ENCODE measurements at places on chromosomes 13 and 19.

- DNase-seq: peak; percentile 57
These were observed 28.2 kb downstream of the GAS6 start for GRCh38 chr13:113835461-113836270.

DNA sequence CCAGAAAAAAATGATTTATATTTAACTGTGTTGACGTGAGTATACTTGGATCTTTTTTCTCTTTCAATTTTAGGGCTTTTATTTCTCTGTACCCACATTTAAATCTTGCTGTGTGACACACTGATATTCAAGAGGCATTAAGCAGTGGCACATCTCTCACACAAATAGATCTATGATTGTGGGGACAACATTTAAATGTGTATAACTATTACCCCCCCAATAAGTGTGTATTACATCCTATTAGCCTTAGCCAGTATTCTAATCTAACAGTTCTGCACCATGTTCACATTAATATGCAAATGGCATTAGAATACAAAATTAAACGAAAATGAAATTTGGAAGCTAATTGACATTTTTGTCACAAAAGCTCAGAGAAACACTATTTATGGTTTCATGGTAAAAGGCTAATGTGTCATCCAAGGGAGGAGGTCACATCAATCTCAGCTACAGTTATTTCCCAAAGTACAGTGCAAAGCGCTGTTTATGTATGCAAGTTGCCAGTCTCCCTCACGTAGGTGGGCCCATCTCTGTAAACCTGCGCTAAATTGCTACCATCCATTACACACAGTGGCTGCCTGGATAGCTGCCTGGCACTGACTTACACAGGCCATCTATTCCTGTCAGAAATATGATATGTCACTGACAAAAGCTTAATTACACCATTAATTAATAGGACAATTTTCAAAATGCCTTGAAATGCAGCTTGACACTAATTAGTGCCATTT is 984.7 kb upstream of the PCDH9 start:
- DNase-seq: no peak

DNA sequence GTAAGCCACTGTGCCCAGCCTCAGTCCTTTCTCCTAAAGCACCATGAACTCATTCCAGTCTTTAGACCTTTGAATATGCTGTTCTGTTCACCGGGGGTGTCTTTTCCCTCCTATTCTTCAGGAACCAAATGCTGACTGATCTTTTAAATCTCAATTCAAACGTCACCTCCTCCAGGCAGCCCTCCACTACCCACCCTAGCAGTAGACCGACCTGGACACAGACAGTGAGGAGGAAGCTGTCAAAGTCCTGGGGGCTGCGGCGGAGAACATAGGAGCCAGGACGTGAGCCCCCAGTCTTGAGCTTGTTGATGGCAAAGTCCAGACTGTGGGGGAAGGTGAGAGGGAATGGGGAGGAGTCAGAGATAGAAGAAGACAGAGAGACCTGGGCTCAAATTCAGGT is 7.8 kb downstream of the JAK3 start:
- DNase-seq: no peak

DNA sequence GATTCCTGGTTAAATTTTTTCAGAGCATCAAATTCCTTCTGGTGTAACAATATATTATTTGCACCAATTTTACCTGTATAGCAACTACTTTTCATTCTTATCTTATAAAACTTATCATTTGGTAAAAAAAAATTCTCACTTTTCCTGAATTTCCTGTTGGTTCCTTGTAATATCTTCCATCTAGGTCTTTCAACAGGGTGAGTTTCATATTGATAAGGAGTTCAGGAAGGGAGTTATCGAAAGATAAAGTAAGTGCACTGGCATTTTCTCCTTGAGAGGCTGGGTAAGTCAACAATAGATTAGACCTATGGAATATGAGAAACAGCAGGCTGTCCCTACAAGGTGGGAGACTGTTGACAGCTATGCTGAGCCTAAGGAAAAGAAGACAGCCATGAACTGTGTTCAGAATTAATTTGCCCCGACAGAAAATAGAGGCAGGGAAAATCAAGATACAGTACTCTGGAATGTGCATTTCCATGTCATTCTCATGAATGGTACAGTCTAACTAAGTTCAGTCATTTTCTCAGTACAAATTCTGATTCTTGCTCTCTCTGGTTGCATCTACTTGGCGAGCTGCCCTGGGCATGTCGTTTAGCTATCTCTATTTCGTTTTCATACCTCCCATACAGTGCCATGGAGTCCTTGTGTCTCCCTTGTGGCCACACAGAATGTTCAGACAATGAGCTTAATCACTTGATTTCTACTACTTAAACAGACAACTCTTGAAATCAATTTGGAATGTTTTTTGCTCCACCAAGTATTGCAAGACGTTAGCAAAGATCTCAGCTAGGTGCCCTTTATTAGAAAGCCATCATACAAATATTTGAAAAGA is 9.9 kb downstream of the IGFL1 start:
- DNase-seq: no peak

DNA sequence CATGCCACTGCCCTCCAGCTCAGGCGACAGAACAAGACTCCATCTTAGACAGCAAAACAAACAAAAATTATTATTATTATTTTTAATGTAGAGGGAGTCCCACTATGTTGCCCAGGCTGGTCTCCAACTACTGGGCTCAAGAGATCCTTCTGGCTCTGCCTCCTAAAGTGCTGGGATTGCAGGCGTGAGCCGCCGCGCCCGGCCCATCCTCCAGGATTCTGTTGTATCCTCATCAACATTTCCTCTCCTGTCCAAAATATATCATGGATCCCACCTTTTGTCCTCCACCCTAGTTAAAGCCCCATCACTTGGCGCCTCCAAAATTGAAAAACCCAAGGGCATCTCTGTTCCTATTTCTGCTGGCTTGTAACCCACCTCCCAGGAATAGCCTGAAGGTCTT is 1.2 kb downstream of the ZNF784 start:
- no peak for DNase-seq

- DNase-seq: peak; percentile 88
These were observed 58.3 kb downstream of the GPALPP1 start for GRCh38 chr13:45047394-45048310.

DNA sequence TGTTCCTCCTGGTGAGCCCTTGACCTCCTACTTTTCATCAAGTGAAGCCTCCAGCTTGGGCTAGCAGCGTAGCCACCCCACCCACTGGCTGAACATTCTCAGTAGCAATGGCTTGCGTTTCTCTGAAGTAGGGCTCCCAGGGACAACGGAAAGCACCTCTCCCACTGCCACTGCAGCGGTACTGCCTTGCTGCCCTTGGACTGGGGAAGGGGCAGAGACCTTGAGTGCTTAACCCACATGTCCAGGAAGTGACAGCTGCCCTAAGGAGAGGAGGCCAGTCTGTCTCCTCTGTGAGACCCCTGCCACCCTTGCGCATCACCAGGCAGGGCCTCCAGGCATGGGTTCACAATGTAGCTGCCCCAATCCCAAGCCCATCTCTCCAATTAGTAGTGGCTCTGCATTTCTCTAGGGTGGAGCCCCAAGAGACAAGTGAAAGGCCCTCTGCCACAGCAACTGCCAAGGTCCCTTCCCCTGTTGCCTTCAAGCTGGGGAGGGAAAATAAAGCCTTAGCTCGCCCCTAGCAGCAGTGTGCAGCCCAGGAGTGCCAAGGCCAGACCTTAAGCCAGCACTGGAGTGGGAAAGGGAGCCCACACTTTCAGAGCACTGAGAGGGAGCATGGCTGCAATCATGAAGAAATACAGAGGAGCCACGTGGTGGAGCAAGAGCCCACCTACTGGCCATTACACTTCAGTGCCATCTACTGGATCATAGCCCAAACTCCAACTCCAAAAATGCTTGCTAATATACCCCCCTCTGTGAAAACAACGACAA is 175.9 kb upstream of the TRPC4 start:
- DNase-seq: peak; percentile 60

GRCh38 chr13:71770710-71771109 is 96.3 kb downstream of the DACH1 start:
- DNase-seq: no peak

GRCh38 chr13:44574466-44574855 is 1.7 kb downstream of the TSC22D1 start:
- DNase-seq: no peak

DNA sequence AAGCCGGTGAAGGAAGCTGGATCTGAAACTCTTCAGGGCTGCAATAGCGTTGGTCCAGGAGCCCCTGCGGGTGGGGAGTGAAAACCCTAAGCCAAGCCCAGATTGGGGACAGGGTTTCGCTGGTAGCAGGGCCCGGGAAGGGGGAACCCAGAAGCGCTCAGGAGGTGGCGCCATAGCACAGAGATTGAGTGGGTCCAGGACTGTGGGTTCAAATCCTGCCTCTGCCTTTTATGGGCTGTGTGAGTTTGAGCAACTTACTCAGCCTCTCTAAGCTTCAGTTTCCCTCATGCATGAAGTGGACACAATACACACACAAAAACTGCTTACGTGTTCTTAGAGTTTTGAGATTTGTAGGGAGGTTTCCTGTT is 8.3 kb upstream of the SYCN start:
- no peak for DNase-seq

- no peak for DNase-seq
These were observed 4.6 kb upstream of the CDC16 start for GRCh38 chr13:114230117-114230516.

DNA sequence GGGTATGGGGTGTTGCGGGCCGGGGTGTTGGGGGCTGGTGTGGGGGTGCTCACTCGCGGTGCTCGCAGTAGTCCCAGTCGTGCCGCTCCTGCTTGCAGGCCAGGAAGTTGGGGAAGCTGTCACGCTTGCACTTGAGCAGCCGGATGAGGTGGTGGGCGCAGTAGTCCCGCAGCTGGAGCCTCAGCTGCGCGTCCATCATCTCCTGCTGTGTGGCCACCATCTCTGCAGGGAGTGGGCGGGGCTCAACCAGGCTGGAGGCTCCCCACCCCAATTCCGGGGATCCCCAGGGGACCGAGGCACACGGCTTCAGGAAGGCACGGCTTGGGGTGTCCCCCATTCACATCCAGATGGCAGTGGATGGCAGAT is 5.2 kb downstream of the NDUFB7 start:
- no peak for DNase-seq

DNA sequence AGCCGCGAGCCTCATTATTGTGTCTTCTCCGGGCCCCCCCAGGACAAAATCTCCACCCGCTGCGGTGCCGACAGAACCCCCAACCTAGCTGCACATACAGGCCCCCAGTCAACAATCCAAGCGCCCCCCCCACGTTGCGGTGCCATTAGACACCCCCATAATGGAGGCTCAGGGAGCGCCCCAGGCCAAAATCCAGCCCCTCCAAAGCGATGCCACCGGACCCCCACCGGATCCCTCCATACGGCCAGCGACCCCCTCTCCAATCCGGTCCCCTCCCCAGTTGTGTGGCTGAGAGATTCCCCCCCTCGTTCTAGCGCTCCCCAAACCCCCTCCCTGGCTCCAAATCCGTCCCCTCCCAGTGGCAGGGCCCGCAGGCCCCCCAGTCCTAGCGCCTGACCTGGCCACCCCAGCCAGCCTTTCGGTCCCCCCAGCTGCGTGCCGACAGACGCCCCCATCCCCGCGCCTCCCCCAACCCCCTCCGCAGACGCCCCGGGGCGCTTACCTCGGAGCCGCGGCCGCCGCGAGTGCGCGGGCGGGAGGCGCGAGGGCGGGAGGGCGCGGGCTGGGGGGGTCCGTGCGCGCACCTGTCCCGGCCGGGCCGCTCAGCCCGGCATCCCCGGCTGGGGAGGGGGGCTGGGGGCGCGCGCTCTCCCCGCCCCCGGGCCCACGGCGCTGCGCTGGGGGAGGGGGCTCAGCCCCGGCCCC is 21.6 kb upstream of the SEMA6B start:
- no peak for DNase-seq

GRCh38 chr19:9620842-9621155 is 233 bp downstream of the ZNF561 start:
- no peak for DNase-seq

DNA sequence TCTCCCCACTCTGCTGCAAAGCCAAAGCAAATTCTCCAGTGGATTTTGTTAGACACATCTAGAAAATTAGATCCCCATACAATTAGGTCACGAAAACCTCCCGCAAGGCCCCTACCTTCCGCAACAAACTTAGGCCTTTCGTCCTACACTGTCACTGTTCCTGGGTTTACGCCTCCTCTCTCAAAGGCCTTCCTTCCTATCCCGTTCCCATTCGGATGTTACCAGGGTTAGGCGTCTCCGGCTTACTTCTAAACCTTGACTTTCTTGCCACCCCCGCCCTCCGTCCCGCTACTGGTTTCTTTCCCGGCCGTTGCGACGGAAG is 754 bp downstream of the RNF6 start:
- no peak for DNase-seq

GRCh38 chr19:46383171-46383815 is 30.1 kb downstream of the CCDC8 start:
- no peak for DNase-seq

DNA sequence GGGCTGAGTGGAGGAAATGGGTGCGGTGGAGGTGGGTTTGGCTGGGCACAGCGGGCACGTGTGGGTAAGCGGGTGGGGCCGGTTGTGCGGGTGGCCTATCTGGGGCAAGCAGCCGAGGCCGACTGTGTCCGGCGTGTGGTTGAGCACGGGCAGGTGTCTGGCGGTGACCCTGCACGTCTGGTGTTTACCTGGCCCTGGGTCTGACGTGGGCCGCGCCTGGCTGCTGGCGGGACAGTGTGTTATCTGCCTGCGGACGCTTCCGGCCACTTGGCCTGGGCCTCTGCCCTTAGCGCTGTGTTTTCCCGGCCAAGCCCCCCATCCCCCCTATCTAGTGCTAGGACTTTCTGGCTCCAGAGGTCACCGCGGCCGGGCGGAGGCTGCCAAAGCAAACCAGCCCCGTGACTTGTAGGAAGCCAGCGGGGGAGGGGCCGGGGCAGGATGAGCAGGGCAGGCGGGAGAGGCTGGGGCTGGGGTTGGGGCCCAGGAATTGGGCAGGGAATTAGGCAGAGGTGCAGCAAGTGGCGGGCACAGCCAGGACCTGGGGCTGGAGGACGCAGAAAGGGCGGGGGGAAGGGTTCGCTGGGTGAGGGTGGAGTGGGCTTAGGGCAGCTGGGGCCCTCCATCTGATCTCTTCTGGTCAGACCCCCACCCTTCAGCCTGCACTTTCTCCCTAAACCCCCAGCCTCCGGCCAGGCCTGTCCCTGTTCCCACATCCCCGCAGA is 534 bp upstream of the HPN start:
- DNase-seq: no peak

DNA sequence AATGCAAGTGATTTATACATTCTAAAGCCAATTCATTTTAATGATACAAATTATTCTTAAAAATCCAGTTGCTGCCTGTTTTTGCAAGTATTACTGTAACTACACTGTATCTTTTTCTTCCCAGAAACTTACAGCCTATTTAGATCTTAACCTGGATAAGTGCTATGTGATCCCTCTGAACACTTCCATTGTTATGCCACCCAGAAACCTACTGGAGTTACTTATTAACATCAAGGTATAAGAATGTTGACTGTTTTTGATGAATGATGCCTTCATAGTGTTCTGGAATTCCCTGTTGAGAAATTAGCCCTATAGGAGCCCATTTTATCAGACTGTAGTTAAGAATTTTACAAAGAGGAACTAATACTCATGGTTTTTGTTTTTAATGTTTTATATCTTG is 25.0 kb downstream of the ITM2B start:
- no peak for DNase-seq
